ENCODE measurements at places on chromosomes 16 and 17. TPM values are rescaled to one million over a fixed set of nuclear protein-coding genes. Genes with fewer than 3 reads are reported as not detected.

Gene SLC35G6
- not detected for total RNA-seq

Gene WFIKKN2
- not detected for total RNA-seq

Gene NPIPB5
- total RNA-seq, result 157 TPM

Gene KCNJ18
- total RNA-seq, result not detected

Gene SLC38A8
- total RNA-seq, result not detected

Gene SLC13A2
- total RNA-seq, result not detected

Gene SHBG
- total RNA-seq, result not detected

Gene MPV17L
- 1.1 TPM for total RNA-seq

Gene GRB2
- 86.1 TPM for total RNA-seq

Gene MYH10
- total RNA-seq, result 51.5 TPM

Gene PPY
- not detected for total RNA-seq

Gene TNFRSF17
- not detected for total RNA-seq

Gene IL34
- total RNA-seq, result 2.8 TPM

Gene NSMCE1
- 49.8 TPM for total RNA-seq

Gene MLST8
- total RNA-seq, result 38.0 TPM

Gene EIF5A
- total RNA-seq, result 428 TPM

Gene VWA3A
- 0.32 TPM for total RNA-seq

Gene MAP2K6
- 41.0 TPM for total RNA-seq

Gene TSNAXIP1
- total RNA-seq, result 0.49 TPM

Gene RNF43
- 0.12 TPM for total RNA-seq

All from hair follicle dermal papilla cell (primary cell).